NCI-H1417 treated with DMSO at 0.1 percent for 48 hours (cell line): ENCODE measurements at places on chromosomes 12 and 14.

GRCh38 chr12:27400856-27401354, 45.6 kb upstream of the SMCO2 start:
- DNase-seq, result no peak

DNA sequence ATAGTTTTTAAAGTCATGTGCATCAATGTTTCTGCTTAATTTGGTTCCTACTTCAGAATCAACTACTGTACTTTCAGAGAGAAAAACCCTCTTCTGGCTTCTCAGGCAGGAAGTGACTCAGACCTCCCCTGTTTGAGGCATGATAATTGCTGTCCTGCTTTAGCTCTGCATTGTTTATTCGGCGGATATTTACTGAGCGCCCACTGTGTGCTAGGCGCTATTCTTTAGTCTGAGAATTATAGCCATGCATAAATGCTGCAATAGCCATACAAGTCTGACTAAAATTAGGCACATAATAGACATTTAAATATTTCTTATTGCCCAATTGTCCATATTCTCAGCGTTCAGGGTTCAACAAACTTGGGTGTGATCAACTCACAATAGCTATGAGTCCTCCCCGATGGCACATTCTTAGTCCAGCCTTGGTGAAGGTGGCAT, 6.1 kb upstream of the AMIGO2 start:
- peak; percentile 53 for DNase-seq

DNA sequence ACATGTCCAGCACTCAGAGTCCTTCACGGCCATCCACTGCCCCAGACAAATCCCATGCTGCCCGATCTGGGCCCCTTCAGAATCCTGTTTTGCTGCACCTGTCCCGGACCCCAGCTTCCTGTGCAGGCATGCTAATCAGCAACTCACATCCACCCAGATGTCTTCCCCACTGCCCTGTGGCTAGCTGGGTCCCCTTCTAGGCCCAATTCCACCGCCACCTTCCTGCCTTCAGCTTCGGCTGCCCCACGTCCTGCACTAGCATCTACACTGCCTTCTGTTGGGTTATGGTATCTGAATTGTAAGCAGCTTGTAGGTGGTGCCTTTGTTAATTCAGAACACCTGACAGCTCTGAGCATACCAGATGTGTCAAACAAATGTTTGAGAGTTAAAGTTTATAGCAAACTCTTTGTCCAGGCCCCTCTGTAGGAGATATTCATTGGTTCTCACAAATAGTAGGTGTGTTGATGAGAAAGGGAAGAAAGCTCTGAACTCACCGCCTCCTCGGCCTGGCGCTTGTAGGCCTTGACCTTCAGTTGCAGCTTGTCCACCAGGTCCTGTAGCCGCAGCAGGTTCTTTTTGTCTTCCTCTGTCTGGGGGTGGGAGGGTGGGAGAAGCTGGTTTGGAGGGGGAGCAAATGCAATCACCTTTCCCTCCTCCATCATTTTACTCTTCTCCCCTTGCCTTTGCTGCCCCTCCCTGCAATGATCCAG, 6.0 kb downstream of the CMTM5 start:
- DNase-seq, result no peak

GRCh38 chr14:44041700-44042099, 465.4 kb downstream of the FSCB start:
- no peak for DNase-seq

DNA sequence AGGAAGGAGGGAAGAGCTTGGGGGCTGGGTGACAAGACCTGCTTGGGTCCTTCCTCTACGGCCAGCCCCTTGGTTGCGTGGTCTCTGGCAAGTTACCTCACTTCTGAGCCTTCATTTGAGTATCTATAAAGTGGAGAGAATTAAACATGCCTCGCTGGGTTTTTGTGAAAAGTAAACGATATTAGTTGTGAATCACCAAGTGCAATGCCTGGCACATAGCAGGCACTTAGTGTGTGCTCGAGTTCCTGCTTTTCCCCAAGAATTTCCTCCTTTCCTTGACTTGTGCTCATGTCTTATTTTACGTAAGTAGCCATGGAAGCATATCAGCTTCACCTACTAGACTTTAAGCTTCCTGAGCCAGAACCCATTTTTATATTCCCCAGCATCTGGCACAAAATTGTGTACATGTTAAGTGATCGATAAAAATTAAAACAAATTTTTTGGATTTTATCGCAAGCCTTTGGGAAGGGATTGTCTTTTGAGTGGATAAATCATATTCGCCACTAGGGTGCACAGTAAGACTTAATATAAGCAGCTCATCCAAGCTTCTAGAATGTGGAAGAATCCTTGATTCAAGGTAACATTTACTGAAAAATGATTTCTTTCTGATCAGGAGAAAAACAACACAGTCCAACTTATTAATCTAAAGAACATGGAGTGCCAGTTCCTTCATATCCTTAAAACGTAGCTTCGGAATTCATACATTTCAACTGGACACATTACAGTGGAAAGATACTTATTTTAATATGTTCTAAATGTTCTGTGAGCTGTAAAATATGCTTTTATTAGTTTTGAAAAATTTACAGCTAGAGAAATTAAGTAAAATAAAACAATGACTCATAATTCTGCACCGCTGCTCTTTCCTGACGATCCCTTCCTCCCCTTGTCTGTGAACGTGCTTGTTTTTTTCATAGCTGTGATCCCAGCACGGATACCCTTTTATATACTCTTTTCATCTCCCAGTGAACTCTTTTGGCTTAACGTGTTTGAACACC, 62.0 kb downstream of the SLC25A47 start:
- DNase-seq, result no peak

DNA sequence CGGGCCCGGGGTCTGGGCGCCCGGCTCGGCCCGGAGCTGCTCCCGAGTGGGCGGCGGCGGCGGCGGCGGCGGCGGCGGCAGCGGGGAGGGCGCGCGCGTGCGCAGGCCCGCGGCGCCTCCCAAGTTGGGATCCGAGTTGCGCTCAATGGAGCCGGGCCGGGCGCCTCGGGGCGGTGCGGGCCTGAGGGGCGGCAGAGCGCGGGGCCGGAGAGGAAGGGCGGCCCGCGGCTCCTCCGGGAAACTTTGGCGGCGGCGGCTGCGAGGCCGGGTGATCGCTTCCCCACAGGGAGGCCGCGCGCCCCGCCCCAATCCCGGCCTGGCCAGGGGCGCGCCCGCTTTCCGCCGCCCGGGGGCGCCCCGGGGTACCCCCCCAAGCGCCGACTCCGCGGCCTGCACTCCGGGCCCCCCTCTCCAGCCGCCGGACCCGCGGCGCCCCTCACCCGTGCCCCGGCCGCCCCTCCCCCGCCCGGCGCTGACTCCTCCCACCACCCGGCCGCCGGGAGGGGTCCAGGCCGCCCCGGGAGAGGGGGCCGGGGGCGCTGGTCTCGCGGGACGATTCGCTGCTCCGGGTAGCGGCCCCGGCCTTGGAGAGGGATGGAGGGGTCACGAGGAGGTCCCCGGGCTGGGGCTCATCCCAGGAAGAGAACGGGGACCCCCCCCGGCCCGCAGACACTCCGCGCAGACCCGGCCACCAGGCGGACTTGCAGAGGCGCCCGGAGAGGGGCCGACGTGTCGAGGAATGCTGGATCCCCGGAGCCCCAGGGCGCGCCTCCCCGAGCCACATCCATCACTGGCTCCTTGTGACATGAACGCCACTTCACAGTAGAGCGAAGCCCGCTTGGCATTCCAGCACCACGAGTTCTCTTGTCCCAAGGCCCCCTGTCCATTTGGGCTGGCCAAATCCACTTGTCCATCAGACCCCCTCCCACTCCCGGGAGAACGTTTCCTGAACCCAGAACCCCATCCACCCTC, at the start of gene RILPL1:
TSS of gene RILPL1 (minus strand) at position 48 of the 972 bp plus-strand sequence. CDS start 237 bp downstream, outside the sequence.
- no peak for DNase-seq

GRCh38 chr14:90114554-90114953, 52.8 kb downstream of the KCNK13 start:
- no peak for DNase-seq

DNA sequence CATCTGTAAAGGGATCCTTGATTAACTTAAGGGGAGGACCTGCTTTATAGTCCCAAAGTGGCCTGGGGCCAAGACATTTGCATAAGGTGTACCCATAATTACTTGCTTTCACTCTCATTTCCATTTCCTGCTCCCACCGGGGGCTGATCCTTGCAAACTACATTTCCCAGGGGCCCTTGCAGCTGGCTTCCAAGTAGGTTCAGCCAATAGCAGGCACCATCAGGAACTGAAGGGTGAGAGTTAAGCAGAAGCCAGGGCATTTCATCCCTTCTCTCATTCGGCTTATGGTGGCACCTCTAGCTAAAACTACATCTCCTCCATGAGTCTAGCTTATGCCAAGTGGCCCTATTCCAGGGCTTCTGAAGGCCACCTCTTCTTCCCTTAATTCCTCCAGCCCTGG, 88.8 kb downstream of the CCDC60 start:
- no peak for DNase-seq

GRCh38 chr14:98070536-98070935, 1201.5 kb downstream of the BCL11B start:
- no peak for DNase-seq

DNA sequence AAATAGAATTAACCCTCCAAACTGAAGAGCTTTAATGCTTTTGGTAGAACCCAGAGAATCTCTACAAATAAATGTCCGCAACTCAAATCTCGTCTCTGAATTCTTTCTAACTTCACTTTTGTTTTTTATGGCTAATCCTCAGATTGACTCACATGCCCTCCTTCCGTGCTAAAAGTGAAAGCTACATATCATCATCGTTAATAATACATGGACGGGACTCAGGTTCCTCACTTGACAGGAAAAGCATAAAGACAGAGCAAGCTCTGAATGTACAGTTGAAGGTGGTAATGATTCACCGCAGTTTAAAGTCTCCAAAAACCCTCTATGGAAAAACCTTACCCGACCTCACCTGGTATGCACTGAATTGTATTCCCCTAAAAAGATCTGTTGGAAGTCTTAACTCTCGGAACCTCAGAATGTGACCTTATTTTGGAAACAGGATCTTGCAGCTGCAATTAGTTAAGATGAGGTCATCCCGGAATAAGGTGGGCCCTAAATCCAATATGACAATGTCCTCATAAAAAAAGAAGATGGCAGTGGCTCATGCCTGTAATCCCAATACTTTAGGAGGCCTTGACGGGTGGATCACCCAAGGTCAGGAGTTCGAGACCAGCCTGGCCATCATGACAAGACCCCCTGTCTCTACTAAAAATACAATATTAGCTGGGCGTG, 147.4 kb upstream of the FOXN3 start:
- DNase-seq, result no peak

DNA sequence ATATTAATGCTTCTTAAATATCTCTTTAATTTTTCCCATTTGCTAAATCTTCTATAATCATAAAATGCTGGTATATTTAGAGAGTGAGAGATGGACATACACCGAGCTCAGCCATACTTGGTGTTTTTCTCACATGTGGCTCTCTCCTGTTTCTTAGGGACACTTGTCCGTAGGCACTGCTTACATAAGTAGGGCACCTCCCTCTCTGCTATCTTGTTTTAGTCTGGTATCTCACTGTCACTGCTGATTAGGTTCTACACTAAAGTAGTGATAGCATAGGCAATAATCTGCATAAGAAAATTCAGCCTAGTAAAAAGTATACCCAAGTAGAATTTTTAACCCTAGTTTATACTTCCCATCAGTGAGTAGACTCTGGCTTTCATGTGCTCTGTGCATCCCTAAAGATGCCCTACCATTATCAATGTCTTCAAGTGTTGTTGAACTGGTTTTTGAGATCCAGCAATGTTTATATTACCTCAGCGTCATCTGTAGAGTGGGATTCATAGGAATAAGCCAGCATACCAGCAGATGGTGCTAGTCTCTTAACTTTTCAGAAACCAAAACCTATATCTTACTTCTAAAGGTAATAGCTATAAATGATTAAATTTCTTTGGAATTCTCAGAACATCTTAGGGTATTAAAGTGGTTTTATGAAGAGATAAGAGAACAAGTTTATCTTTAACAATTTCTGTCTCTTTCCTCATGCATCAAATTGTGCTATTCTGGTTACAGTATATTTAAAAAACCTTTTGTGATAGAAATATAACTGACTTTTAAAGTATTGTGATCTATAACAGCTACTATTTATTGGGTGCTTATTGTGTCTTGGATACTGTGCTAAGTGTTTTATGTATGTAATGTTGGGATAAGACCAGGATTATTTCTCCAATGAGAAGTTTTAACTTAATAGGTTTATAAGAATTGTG, 32.9 kb downstream of the ARID2 start:
- DNase-seq, result no peak

- no peak for DNase-seq
Measured at GRCh38 chr14:53408175-53408879, 255.2 kb upstream of the DDHD1 start.

DNA sequence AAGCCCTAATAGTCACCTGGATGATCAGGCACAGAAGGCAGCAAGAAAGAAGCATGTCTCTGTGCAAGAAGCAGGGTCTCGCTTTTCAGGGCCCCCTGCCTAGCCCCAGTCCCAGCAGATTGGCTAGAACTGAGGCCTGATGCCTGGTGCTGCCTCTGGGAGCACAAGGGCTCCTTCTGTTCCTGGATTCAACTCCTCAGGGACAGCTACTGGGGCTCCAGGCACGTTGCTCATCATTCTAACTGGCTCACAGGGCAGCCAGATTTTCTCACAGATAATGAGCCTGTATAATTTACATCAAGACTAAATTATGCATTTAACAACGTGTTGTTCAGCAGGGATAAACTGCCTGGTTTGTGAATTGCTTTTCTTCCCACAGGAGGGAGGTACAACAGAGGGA, 106.5 kb upstream of the PLXNC1 start:
- no peak for DNase-seq

DNA sequence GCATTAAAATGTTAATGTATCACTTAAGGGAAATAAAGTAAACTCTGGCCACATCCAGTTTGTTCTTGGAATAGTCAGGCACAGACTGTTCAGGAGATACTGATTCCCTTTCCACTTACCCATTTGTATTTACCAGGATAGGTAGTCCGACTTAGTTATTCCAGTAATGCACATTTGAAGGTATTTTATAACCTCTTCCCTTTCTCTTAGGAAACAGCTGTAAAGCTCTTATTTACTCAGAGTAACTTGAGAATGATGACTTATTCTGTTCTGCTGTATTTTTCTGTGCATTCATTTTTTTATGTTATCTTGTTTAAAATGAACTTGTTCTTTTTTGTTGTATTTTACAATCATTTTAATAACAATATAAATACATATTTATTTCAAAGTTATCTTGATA, 78.0 kb downstream of the METTL25 start:
- DNase-seq, result no peak

DNA sequence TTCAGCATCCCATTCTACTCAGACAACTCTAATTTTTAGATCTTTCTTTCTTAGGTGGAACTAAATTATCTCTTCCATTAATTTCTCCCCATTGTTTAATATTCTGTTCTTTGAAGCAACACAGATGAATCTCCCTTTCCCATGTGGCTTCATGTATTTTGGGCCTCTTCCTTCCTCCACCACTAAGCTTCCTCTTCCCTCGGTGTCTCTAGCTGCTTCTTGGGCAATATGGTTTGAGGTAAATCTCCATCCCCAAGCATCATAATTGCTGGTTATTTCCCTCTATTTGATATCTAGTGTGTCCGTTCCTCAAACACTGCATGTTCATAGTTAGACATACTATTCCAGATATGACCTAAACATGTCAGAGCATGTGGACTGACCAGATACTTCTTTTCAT, 119.2 kb downstream of the PELI2 start:
- no peak for DNase-seq

DNA sequence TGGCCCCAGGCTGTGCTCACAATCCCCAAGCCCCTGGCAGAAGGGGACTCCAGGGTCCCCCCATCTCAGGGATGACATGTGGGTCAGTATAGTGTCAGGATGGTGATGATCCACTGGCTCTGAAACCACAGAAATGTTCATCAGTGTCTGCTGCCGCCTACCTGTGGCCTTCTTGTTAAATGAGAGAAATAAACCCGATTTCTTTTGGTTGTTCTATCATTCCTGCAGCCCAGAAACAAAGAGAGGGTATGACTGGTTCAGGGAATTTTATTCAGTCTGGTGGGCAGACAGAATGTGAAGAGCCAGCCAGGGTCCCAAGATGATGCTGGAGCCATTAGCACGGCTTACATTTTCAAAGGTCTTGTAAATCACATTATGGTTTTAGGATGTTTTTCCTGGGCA, 86.6 kb downstream of the CRADD start:
- no peak for DNase-seq
